Epithelial cell of esophagus (primary cell): ENCODE measurements at places on chromosomes 12 and 14.
A peak's percentile ranks its signal among the peaks of the same experiment; 100 is the strongest.

GRCh38 chr14:95533822-95534221 is 1.0 kb upstream of the GLRX5 start:
- no peak for DNase-seq

GRCh38 chr12:52119398-52120254 is 40.1 kb downstream of the SMIM41 start:
- peak; percentile 60 for DNase-seq

GRCh38 chr12:120356567-120357030 is 12.4 kb downstream of the MSI1 start:
- DNase-seq, result peak; percentile 88

- DNase-seq, result no peak
These were observed 72.8 kb downstream of the ERC1 start for GRCh38 chr12:1063852-1064251.

GRCh38 chr12:10563966-10564365 is 49.4 kb downstream of the MAGOHB start:
- DNase-seq, result no peak

DNA sequence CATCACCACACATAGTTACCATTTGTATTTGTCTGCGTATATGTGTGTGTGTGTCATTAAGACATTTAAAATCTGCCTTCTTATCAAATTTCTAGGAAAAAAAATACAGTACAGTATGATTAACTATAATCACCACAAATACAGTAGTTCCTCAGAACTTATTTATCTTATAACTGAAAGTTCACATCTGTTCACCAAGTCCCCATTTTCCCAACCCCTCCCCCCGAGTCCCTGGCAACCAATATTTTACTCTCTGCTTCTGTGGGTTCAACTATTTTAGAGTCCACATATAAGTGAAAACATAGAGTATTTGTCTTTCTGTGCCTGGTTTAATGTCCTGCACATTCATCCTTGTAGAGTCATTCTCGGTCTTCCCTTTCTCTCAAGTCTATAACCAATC is 12.3 kb downstream of the CAPS2 start:
- DNase-seq, result no peak

DNA sequence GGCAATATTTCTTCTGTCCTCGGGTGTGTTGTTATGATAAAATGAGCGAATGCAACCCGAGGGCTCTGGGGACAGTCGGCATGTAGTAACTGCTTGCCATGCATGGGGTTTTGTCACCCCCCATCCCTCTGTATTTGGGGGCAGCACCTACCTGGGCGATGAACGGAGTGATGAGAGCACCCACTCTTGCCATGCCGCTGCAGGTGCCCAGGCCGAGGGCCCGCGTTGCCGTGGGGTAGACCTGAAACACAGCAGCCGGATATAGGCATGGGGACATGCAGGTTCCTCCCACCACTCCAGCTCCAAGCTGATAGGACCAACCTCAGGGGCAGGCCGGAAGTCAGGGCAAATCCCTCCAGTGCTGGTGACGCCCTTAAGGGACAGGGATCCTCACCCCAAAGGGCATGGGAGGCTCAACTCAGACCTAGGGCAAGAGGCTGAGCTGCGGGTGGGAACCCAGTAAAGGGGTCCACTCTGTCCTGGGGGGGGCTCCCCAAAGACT is 35.8 kb downstream of the DAO start:
- DNase-seq, result no peak

- DNase-seq, result no peak
These were observed 1036.4 kb upstream of the FOXG1 start for GRCh38 chr14:27730204-27730603.

- peak; percentile 94 for DNase-seq
These were observed 17.7 kb downstream of the DNAL1 start for GRCh38 chr14:73662487-73662943.

DNA sequence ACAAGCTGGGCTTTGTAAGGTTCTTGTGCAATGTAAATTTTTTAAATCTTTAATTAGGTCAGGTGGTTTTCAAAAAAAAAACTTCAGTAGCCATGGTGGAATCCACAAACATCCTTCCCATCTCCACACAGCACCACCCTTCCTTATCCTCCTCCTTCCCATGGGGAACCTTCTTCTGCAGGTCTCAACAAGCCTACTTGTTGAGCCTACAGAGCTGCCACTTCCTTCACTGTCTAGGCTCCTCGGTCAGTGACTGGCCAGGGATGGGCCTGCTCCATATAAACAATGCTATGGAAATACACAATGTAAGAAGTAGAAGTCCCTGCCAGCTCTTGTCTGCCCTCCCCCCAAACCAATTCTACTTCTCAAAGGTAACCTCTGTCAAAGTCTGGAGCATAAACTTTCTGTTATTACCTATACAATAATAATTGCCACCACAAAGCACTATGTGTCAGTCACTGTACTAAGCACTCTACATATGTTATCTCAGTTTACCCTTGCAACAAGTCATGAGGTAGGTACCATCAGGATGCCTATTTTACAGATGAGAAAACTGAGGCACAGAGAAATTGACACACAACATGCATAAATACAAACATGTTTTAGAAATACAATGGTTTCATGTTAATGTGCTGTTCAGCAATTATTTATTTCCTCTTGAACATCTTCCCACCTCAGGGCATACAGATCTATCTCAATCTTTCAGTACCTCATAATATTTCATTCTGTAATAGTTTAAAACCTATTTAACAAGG is 17.4 kb downstream of the LIMA1 start:
- DNase-seq, result peak; percentile 92

DNA sequence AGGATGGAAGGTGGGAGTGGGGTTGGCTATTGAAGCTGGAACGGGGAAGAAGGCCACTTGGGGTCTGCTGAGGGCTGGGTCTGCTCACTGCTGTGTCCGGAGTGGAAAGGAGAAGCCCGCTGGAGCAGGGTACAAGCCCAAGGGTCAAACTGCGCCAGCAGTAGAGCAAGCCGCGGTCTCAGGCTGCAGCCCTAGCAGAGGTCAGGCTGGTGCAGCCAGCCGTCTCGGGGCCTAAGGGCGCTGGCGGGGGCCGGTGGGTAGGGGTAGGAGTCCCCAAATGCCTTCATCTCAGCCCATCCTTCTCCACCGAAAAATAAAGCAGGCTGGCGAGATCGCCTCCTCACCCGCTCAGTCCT is 718 bp upstream of the JDP2 start:
- DNase-seq, result no peak

- DNase-seq, result no peak
These were observed 2.5 kb upstream of the DACT1 start for GRCh38 chr14:58635091-58635830.

- DNase-seq, result no peak
These were observed 4.4 kb downstream of the WNT1 start for GRCh38 chr12:48982397-48983080.

DNA sequence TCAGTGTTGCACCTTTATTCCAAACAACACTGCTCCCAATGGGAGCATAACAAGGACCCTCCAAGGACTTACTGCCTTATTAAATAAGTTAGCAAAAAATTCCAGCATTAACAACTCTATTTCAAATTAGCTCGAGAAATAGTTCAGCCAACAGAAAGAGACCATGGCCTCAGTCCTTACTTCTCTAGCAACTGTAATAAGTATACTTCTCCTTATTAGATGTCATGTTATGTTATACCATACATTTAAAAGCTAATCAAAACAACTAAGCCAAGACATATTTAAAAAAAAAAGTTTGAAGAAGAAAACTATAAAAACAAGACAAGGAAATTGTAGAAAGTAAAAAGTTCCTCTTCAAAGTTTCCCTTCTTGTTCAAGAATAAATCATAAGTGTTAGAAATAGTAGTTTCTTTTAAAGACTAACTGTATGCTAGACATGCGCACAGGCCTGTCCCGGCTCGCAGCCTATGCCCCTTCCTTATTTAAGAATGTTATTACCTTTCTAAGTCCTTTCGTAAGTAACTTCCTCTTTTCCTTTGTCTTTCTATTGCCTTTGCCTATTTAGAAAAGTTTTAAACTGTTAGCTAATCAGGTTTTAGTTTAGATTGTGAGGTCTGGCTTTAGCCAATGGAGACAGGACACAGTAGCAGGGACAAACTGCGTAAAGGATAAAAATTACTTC is 68.6 kb downstream of the RESF1 start:
- DNase-seq, result no peak

- peak; percentile 6 for DNase-seq
These were observed at the start of gene PLEKHD1 for GRCh38 chr14:69484444-69485314. TSS of gene PLEKHD1 (plus strand) at chr14:69484728. CDS start at chr14:69484966, 238 bp downstream.

DNA sequence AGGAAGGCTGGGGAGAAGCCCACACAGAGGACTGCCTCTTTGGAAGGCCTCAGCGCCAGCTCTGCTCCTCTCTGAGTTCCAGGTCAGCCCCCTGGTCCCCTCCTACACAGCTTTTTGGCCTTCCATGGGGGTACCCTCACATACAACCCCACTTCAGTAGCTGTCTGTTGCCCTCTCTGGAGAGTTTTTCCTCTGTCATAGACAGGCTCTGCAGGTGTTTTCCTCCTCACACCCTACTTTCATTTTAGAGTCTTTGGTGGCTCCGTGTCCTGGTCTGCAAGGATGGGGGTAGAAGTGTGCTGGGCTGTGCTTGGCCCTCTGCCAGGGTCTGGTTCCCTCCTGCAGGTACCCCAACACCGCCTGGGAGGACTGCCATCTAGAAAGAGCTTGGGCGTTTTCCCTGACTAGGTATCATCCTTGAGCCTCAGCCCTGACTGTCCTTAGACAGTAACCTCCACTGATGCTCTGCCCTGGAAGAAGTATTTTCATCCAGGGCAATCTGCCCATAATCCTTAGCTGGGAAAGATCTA is 15.1 kb downstream of the ZDHHC22 start:
- no peak for DNase-seq

GRCh38 chr12:109430244-109430643 is 46.9 kb downstream of the KCTD10 start:
- no peak for DNase-seq

- peak; percentile 94 for DNase-seq
These were observed 9.7 kb upstream of the RIN3 start for GRCh38 chr14:92503756-92504491.

DNA sequence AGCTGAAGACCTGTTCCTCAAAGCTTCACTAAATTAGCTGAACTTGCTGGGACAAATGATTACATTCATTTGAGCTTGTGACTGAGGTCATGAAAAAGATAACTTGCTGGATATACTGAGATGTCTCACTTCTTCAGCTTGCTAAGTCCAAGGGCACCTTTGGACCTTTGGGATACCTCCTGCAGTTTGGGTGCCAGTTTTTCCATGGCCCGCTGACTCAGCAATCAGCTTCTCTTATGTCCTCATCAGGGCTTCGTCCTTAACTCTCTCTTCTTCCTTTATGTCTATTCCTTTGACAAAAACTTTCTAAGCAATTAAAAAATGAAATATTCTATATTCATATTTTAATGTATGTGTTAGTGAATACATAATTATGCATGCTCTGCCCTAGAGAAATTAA is 45.6 kb downstream of the OVCH1 start:
- DNase-seq, result no peak

- DNase-seq, result peak; percentile 73
These were observed 609.7 kb downstream of the SLC16A7 start for GRCh38 chr12:60205500-60205899.

- DNase-seq, result no peak
These were observed 1.8 kb downstream of the PLBD2 start for GRCh38 chr12:113359939-113360748.

DNA sequence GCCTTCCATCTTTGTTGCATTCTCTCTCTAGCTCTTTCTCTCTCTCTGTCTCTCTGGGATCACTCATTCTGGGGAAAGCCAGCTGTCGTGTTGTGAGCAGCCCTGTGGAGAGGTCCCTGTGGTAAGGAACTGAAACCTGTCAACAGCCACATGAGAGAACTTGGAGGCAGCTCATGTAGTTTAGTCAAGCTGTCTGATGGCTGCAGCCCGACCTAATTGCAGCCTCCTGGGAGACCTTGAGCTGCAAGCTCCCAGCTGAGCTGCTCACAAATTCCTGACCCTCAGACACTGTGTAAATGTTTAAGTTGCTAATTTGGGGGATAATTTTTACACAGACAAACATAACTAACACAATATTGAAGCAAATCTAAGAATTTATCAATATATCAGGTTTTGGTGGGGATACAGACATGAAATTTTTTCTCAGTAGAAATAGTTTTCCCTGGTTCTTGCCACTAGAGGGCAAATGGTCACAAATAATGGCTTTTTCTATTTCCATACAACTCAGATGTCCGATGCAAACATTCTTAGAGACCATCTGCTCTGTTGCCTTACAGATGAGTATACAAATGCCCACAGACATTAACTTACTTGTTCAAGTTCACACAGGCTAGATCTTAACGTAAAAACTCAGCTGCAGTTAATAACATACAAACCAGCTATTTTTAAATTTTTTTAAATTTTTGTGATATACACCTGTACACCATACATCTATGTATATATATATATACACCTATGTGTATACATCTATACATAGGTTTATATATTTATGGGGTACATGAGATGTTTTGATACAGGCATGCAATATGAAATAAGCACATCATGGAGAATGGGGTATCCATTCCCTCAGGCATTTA is 15.5 kb upstream of the KRR1 start:
- peak; percentile 59 for DNase-seq

DNA sequence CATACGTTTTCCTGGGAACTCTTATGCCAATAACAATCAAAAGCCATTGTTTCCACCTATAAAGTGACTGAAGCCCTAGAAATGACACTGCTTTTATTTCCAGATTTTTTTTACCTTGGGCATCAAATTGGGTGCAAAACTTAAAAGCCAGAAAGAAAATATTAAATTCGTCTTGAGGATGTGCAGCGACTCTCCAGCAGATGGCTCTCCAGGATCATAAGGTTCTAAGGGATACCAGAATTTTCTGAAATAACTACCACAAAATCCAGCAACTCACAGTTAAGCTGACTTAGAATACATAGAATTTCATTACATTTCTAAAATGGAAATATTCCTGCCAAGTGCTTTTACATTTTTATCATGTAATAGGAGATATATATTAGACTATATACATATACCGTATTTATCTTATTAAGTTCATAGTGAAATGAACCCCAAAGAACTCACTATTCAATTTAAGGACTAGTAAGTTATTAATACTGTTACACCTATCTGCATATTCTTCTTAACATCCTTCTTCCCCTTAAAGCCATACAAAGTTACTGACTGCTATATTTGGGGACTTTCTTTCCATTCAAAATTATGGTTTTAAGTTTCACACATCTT is 44.0 kb downstream of the ARMH4 start:
- peak; percentile 70 for DNase-seq

DNA sequence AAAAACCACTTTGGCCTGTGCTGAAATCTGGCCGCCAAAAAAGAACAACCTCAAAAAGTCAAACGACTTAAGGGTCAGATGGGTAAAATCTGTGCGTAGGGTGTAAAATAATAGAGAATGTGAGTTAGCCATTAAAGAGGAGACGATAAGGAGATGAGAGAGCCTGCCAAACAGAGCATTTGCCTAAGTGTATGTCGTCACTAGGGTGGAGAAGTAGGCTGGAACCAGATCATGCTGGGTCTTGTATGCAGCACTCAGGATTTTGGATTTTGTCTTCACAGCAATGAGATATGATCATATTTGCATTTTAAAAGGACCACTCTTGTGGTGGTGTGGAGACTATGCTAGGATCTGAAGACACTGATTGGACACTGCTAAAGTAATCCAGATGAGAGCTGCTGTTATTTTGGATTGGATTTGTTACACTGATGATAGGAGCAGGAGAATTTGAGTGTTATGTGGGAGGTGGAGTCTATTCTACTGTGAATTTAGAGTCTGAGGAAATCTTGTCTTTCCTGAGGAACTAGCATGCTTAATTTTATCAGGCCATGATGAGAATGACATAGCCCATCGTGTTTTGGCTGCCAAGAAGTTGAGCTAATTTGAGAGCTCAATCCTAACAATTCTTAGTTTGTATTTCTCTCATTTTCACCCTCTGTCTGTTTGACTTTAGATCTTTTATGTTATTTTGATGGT is 24.8 kb upstream of the DBX2 start:
- DNase-seq, result peak; percentile 11
